ENCODE measurements at places on chromosomes 6 and 20. TPM values are rescaled to one million over a fixed set of nuclear protein-coding genes. Genes with fewer than 3 reads are reported as not detected.

DNA sequence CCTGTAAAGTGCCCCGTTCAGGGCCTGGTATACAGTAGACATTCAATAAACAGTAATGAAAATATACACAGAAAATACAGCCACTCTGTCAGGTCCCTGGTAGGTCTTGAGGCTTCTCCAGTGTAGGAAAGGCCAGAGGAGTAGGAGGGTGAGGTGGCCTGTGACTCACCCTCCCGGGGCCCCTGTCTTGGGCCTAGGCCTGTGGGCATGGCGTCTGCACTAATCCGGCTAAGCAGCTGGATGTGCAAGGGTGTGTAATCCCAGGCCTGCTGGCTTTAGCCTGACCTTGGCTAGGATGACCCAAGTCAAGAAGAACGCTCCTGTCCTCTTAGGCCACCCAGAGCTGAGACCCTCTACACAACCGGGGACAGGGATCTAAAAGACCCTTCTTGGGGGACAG is 84.9 kb downstream of the KCNB1 start:
- DNase-seq = no peak
- H3K27ac ChIP-seq = no peak overlapping the region

GRCh38 chr6:88302769-88303225 is 136.7 kb upstream of the CNR1 start:
- H3K4me3 ChIP-seq = no peak overlapping the region
- H3K27me3 ChIP-seq = no peaks in the 10 kb centered on the region
- H3K4me1 ChIP-seq = no peaks in the 10 kb centered on the region
- no peak for DNase-seq

DNA sequence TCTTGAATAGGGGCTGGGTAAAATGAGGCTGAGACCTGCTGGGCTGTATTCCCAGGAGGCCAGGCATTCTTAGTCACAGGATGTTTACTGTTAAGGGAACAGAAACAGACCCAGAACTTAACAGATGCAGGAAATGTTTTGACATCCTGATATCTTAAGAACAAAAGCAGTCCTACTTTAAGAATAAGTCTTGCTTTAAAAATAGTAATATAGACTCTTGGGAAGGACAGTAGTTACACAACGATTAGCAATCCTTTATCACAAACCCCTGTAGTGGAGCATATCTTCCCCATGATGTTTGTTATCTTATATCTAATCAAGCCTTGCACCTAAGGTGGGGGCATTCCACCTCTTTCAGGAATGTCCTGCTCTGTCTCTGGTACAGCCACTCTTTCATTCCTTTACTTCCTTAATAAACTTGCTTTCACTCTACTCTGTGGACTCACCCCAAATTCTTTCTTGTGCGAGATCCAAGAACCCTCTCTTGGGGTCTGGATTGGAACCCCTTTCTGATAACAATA is 493.7 kb upstream of the SULF2 start:
- H3K36me3 ChIP-seq = no peaks in the 10 kb centered on the region
- H3K4me1 ChIP-seq = peaks cover 8% of the 10 kb centered on the region
- no peak overlapping the region for H3K27ac ChIP-seq
- no peaks in the 10 kb centered on the region for H3K27me3 ChIP-seq

- no peaks in the 10 kb centered on the region for H3K36me3 ChIP-seq
- H3K4me1 ChIP-seq = peaks cover 21% of the 10 kb centered on the region
- H3K27ac ChIP-seq = no peak overlapping the region
- H3K27me3 ChIP-seq = no peaks in the 10 kb centered on the region
These were observed 12.1 kb upstream of the AHCY start for GRCh38 chr20:34315236-34315635.

GRCh38 chr6:138419766-138420165 is 15.7 kb downstream of the HEBP2 start:
- no peaks in the 10 kb centered on the region for H3K27me3 ChIP-seq
- H3K36me3 ChIP-seq = no peaks in the 10 kb centered on the region
- no peak for DNase-seq
- no peak overlapping the region for H3K4me3 ChIP-seq
- H3K27ac ChIP-seq = no peak overlapping the region

GRCh38 chr6:54920628-54921027 is 74.1 kb downstream of the FAM83B start:
- no peaks in the 10 kb centered on the region for H3K36me3 ChIP-seq
- H3K4me1 ChIP-seq = no peaks in the 10 kb centered on the region
- DNase-seq = no peak
- H3K4me3 ChIP-seq = no peak overlapping the region

GRCh38 chr20:8844179-8844578 is 224.7 kb upstream of the PLCB4 start:
- H3K27ac ChIP-seq = no peak overlapping the region
- no peak for DNase-seq
- no peaks in the 10 kb centered on the region for H3K27me3 ChIP-seq
- no peak overlapping the region for H3K4me3 ChIP-seq
- H3K4me1 ChIP-seq = no peaks in the 10 kb centered on the region

GRCh38 chr6:170290296-170291128 is at the start of gene DLL1:
DLL1 (minus strand) TSS chr6:170291078; CDS start chr6:170290139, 939 bp downstream.
- H3K36me3 ChIP-seq = no peaks in the 10 kb centered on the region
- H3K4me3 ChIP-seq = peak within 1 kb of the TSS; percentile 88
- no peak within 1 kb of the TSS for H3K27ac ChIP-seq
- DNase-seq = no peak
- peaks cover under 1% of the 10 kb centered on the region for H3K27me3 ChIP-seq
- peaks cover 12% of the 10 kb centered on the region for H3K4me1 ChIP-seq

- H3K27me3 ChIP-seq = no peaks in the 10 kb centered on the region
- no peak overlapping the region for H3K4me3 ChIP-seq
- H3K36me3 ChIP-seq = no peaks in the 10 kb centered on the region
- no peaks in the 10 kb centered on the region for H3K4me1 ChIP-seq
- H3K27ac ChIP-seq = peak overlapping the region; percentile 11
These were observed 37.7 kb downstream of the SYTL3 start for GRCh38 chr6:158687506-158687905.

DNA sequence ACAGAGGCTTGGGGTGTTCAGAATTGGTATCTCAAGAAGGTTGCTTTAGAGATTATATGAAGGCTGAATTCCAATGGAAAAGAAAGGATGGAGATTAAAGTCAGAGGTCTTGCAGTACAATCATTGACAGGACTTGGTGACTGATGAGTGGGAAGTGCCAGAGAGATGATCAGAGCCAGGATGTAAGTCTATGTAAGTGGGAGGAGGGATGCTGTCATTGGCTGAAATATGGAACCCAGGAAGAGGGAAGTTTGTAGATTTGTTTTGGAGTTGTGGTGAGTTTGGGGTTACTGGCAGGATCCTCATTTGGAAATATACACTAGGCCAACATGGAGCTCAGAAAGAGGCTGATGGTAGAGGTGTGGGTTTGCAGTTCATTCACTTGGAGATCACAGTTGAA is 23.8 kb upstream of the TNFAIP3 start:
- no peak for DNase-seq
- H3K4me3 ChIP-seq = no peak overlapping the region
- no peaks in the 10 kb centered on the region for H3K27me3 ChIP-seq
- no peaks in the 10 kb centered on the region for H3K4me1 ChIP-seq
- no peak overlapping the region for H3K27ac ChIP-seq

DNA sequence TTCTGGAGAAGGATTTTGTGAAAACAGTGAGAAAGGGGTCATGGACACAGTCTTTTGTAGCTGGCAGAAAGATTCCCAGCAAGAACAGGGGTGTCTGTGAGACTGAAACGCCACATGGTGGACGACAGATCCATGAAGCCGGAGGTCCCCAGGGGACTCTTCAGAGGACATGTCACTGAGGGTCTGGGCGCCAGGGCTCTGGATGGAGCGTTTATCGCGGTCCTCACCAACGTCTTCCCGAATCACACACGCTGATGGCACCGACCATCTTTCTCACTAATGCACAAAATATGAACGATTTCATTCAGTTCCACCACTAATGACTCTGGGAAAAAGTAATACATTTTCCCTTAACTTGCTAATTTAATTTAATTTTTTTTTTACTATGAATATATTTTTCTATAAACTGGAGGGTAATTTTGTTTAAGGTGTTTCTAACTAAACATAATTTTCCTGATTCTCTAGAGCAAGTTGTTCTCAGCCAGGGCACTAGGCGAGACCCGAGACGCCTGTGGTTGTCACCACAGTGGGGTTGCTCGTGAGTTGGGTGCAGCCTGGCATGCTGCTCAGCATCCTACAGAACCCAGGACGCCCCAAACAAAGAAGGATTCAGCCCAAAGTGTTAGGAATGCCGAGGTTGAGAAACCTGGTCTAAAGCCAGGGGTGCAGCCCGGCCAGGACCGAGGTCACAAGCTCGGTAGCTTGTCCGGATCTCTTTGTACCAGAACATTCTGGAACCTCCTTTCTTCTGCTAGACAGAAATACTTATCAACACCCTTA is 306.2 kb downstream of the TAF4 start:
- no peak for DNase-seq
- no peaks in the 10 kb centered on the region for H3K27me3 ChIP-seq
- no peak overlapping the region for H3K4me3 ChIP-seq
- no peaks in the 10 kb centered on the region for H3K4me1 ChIP-seq
- H3K27ac ChIP-seq = no peak overlapping the region

Gene SRC
- total RNA-seq = 89.0 TPM

Gene SLC25A27
- 52.8 TPM for total RNA-seq

Gene C6orf163
- 4.7 TPM for total RNA-seq

Gene TPD52L1
- 37.1 TPM for total RNA-seq

Gene ANKRD60
- not detected for total RNA-seq

Data from thoracic aorta (tissue), 2 donors.